Activated naive CD4-positive, alpha-beta T cell treated with anti-CD3 and anti-CD28 coated beads for 36 hours (primary cell): ENCODE measurements at places on chromosomes 5 and 9. TPM values are rescaled to one million over a fixed set of nuclear protein-coding genes. Genes with fewer than 3 reads are reported as not detected.

The TAF11L5 gene
- total RNA-seq, result not detected

- DNase-seq, result no peak
Observed at GRCh38 chr9:19939734-19940278, 151.0 kb upstream of the SLC24A2 start.

DNA sequence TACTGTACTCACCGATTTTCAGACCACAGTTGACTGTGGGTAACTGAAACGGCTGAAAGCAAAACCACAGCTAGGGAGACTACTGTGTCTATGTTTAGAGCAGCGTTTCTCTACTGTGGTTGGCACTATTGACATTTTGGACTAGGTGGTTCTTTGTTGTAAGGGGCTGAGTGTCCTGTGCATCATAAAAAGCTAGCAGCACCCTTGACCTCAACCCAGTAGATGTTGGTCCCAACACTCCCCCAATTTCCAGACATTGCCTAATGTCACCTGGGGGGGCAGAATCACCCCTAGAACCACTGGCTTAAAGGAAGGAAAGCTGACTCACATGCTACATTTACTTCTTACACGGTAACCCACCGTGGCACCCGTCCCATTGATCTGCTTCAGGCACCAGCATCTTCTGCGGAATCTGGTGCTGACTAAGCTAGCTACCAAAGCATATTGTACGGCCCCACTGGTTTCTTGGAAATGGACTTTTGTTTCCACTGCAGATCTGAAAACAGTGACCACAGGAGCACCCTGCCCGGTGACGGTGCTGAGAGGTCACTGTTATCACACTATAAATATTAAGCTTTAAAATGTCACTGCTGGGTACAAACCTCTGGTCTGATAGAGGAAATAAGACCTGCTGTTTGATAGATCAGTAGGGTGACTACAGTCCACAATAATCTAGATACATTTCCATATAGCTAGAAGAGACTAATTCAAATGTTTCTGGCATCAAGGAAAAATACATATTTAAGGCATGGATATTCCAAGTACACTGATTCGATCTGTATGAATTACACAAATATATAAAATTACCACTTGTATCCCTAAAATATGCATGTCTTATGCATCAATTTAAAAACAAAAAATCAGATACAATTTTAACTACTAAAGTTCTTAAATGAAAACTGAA is 151.4 kb downstream of the HSD17B3 start:
- peak; percentile 61 for DNase-seq

DNA sequence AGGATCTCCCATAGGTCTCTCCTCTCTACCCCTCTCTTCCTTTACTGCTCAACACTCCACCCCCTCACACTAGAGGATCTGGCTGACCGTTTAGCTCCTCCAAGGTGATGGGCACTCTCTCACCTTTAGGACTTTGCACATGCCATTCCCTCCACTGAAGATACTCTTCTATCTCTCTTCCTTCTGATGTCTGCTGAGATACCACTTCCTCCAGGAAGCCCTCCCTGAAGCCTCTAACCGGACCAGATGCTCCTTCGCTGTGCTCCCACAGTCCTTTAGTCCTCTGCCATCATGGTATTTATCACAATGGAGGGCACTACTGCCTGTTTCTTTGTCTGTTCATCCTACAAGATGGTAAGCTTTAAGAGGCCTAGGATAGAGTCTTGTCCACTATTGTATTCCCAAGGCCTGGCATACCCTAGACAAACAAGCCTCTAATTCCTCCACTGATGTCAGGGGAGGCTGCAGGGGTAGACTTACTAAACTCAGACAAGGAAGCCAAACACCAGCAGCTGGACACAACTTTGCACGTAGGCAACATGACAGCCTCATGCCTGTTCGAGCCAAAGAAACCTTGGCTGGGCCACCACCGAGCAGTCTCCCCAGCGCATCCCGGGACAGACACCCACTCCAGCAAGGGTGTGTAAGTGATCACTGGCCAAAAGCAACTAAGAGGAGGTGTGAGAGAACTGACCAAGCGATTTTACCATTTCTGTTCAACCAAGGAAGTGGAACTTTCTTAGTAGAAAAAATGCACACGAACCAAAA is 20.2 kb downstream of the ORM2 start:
- no peak for DNase-seq

- no peak for DNase-seq
Observed at GRCh38 chr9:34010979-34011378, 37.7 kb downstream of the UBAP2 start.

DNA sequence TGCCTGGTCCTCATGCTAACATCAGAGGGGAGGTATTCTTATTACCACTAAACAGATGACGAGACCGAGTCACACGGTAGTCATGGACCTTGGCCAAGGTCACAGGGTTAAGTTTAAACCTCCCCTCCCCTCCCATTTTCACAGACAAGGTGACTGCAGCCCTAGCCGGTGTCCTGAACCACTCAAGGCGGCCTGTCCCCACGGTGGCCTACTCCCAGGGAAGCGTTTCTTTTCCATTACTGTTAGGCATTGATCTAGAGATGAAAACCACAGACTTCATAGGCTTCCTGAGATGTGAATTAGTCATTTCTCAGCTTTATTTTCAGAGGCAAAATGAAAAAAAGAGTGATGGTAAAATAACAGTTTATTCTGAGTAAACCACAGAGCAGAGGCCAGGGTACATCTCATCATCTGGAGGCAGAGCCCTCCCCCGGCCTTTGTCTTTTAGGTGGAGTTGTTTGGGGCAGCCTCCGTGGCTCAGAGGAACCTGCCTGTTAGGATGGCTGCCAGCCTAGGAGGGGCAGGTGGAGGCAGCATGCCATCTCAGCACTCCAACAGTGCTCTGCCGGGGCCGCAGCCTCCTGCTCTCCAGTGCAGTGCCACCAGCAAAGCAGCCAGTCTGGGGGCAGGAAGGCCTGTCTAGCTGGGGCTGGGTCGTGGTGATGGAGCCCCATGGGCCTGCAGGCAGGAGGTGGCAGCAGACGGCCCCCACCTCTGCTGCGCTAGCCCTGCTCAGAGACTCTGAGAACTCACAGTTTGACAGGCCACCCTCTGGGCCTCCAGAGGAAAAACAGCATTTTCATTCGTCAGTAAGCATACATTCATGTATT is 71.2 kb downstream of the RAPGEF1 start:
- DNase-seq, result peak; percentile 85

DNA sequence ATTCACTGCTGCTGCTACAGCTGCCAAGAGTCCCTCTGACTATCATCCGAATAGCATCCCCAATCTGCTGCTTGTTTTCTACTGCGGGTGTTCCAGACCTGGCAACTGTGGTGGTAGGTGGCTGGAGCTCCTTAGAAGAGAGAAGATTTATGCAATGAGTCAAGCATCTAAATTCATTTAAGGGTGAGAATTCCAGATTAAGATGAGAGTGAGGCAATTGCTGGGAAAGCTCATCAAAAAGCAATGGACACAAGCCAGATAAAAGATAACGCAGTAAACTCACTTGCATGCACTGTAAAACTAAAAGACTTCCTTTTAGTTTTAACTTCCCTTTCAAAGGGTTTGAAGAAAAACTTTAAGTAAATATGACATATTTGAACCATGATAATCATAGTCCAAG is 3.9 kb downstream of the PLK2 start:
- no peak for DNase-seq

GRCh38 chr5:25458628-25459027 is 813.9 kb upstream of the CDH10 start:
- no peak for DNase-seq

DNA sequence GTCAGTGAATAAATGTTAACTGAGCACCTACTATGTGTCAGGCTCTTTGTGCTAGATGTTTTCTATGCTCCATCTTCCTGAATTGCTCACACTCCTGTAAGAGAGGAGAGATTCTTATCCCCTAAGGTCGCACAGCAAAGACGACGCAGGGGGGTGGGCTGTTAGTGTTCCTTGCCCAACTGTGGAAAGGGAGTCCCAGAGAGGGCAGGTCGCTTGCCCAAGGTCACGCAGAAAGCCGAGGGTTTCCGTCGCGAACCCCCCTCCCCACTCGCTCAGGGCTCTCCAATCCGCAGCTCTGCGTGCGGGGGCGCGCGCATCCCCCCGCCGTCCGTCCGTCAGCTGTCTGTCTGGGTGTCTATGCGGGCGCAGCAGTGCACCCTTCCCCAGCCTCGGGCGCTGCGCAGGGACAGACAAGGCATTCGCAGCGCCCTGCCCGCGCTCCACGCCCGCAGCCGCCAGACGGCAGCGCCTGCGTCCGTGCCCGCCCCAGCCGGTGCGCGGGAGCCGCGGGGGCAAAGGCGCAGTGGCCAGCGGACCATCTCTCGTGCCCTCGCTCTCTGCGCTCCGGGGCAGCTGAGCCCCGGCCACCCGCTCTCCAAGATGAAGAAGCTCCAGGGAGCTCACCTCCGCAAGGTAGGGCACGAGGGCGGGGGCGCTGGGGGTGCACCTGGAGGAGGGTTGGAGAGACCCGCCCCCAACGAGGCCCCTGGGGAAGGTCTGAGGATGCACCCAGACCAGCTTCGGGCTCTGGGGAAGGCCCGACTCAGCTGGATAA is at the start of gene SLC6A7:
Gene SLC6A7, plus strand, starts transcription at position 335 of the 775 bp plus-strand sequence. Its CDS starts 266 bp downstream, at position 601.
- DNase-seq, result no peak
